Smooth muscle cell of the umbilical artery (primary cell): ENCODE measurements at places on chromosomes 1 and 21. TPM values are rescaled to one million over a fixed set of nuclear protein-coding genes. Genes with fewer than 3 reads are reported as not detected.

Gene SMIM1
- total RNA-seq = 1.2 and 7.4 TPM in 2 replicates

Gene OR2T11
- not detected in 2 replicates for total RNA-seq

Gene LCE6A
- not detected in 2 replicates for total RNA-seq

Gene LRRC38
- not detected in 2 replicates for total RNA-seq

Gene OR2W3
- not detected in 2 replicates for total RNA-seq

Gene ZNF672
- total RNA-seq = 16.3 and 26.1 TPM in 2 replicates

Gene SH3D21
- 6.5 and 10.5 TPM in 2 replicates for total RNA-seq

Gene KCNAB2
- 3.9 and 7.2 TPM in 2 replicates for total RNA-seq

Gene COL18A1
- total RNA-seq = 203 and 239 TPM in 2 replicates

Gene LCE1C
- not detected in 2 replicates for total RNA-seq

Gene HSD3B2
- total RNA-seq = not detected in 2 replicates

Gene ZNF683
- total RNA-seq = not detected in 2 replicates

Gene HTR6
- not detected in 2 replicates for total RNA-seq

Gene PRAMEF17
- not detected in 2 replicates for total RNA-seq

Gene GRHL3
- not detected in 2 replicates for total RNA-seq

Gene CRYBG2
- total RNA-seq = not detected in 2 replicates

Gene KRTAP6-2
- total RNA-seq = not detected in 2 replicates

Gene ECM1
- total RNA-seq = 5.3 and 15.8 TPM in 2 replicates

Gene KLHL17
- 9.2 and 14.8 TPM in 2 replicates for total RNA-seq

Gene EPS15
- total RNA-seq = 52.3 and 57.3 TPM in 2 replicates

Gene SVBP
- total RNA-seq = 5.9 and 9.5 TPM in 2 replicates

Gene NKAIN1
- total RNA-seq = not detected in 2 replicates

Gene S100A7
- total RNA-seq = not detected in 2 replicates

Gene PKP1
- total RNA-seq = 0.30 and 3.5 TPM in 2 replicates

Gene OR2L3
- total RNA-seq = not detected in 2 replicates

Gene HSD17B7
- total RNA-seq = 22.8 and 24.1 TPM in 2 replicates

Gene CYP4A11
- total RNA-seq = not detected in 2 replicates

Gene CAPN9
- total RNA-seq = not detected in 2 replicates

Gene CLCA1
- total RNA-seq = not detected in 2 replicates

Gene HEYL
- under 0.01 TPM in 1 of 2 replicates, not detected in the other for total RNA-seq

Gene GPR25
- total RNA-seq = not detected in 2 replicates

Gene OLIG2
- total RNA-seq = not detected in 2 replicates

Gene FNDC10
- 2.1 and 2.6 TPM in 2 replicates for total RNA-seq

Gene OXCT2
- total RNA-seq = 0.30 and 1.2 TPM in 2 replicates

Gene KIF21B
- total RNA-seq = 0.59 and 3.0 TPM in 2 replicates

Gene FMN2
- 2.4 and 5.9 TPM in 2 replicates for total RNA-seq

Gene BRDT
- not detected in 2 replicates for total RNA-seq

Gene FAM167B
- 0.78 TPM in 1 of 2 replicates, not detected in the other for total RNA-seq

Gene CASQ1
- total RNA-seq = 0.09 TPM in 1 of 2 replicates, not detected in the other

Gene SLC30A1
- 34.7 and 37.2 TPM in 2 replicates for total RNA-seq

Gene PPFIA4
- 20.9 and 24.6 TPM in 2 replicates for total RNA-seq

Gene TSSK3
- 0.30 TPM in 1 of 2 replicates, not detected in the other for total RNA-seq

Gene TMEM200B
- total RNA-seq = 4.8 and 5.6 TPM in 2 replicates

Gene PTAFR
- 0.05 TPM in 1 of 2 replicates, not detected in the other for total RNA-seq

Gene CYP4Z1
- total RNA-seq = not detected in 2 replicates

Gene PTGFR
- total RNA-seq = 34.0 and 58.8 TPM in 2 replicates

Gene HFM1
- total RNA-seq = under 0.01 and 0.23 TPM in 2 replicates

Gene CHD5
- total RNA-seq = under 0.01 and 0.18 TPM in 2 replicates

Gene SLC25A44
- 8.0 and 12.7 TPM in 2 replicates for total RNA-seq

Gene CFAP74
- total RNA-seq = not detected in 2 replicates

Gene ANGPTL1
- total RNA-seq = 4.8 and 34.7 TPM in 2 replicates

Gene CFHR1
- total RNA-seq = 0.18 and 0.30 TPM in 2 replicates
